ENCODE measurements at places on chromosomes 4 and X. TPM values are rescaled to one million over a fixed set of nuclear protein-coding genes. Genes with fewer than 3 reads are reported as not detected.

DNA sequence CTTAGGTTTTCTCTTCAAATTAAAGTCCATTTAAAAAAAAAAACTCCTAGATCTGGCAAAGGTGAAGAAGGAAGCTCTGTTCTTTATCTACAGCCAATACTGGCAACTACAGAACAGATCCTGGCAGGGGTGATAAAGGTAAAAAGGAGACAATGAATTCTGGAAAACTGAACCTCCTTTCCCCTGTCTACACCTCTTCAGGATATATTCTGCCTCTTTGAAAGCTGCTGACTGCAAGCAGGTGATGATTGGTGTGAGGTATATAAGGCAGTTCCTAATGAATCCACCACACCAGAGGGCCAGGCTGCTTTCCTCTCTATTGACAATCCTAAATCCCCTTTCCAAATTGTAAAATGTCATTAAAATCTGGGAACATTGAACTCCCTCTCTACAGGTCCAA is 370.1 kb downstream of the PPP3CA start:
- no peak for DNase-seq

GRCh38 chr4:66186095-66186494 is 515.8 kb upstream of the EPHA5 start:
- no peak for DNase-seq

The NUDT10 gene
- total RNA-seq = not detected

GRCh38 chr4:102322736-102323135 is 22.5 kb downstream of the SLC39A8 start:
- DNase-seq = no peak

GRCh38 chr4:83196921-83197320 is 82.4 kb upstream of the PLAC8 start:
- DNase-seq = no peak

GRCh38 chrX:53639257-53639656 is 47.3 kb downstream of the HUWE1 start:
- no peak for DNase-seq

DNA sequence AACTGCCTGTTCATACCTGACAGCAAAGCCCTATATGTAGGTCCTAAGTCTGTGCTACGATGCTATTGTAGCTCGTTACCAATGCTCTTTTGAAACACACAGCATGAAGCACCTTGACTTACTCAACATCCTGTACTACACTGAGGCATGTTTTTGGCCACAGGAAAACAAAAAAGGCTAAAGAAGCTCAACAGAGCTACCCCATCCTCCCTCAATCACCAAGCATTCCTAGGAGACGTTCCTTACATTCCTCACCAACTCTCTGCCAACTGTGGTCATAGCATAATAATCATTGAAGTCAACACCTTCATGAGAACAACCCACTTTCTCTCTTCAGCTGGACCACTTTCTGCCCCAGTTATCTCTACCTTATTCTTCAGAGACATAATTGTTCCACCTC is 73.7 kb upstream of the SLC25A43 start:
- no peak for DNase-seq

DNA sequence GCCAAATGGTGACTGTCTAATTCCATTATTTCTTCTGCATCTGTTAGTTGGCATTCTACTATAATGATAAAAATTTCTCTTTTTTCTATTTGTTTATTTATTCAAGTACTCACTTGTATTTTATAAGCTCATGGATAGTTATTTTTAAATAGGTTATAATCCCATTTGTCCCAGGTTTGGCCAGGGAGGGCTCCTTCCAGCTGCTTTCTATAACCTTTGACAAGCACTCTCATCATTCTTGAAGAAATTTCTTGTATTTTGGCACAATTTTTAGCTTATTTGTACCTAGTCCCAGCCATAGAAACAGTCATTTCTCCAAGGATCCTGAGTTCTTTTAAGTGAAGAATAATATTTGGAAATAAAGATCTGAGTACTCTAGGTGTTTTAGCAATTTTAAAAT is 1038.6 kb upstream of the AGA start:
- DNase-seq = no peak

GRCh38 chrX:87664381-87664780 is 146.8 kb downstream of the KLHL4 start:
- DNase-seq = no peak

DNA sequence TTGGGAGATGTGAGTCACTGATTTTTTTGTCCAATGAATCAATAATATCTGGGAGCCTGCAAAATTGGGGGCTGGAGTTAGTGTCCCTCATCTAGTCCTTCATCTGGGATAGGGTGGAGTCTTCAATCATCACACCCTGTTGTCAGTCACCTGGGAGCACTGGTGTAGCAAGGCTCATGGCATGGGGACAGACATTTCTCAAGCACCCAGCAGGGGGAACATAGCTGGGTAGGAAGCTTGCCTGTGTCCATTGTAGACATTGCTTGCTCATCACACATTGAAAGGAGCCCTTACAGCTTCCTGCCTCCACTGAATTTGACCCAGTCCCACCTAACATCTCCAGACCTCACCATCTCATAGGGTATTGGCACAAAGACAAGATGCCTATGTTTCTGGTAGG is 61.2 kb downstream of the SEL1L3 start:
- DNase-seq = no peak

The RNF128 gene
- 5.8 TPM for total RNA-seq

DNA sequence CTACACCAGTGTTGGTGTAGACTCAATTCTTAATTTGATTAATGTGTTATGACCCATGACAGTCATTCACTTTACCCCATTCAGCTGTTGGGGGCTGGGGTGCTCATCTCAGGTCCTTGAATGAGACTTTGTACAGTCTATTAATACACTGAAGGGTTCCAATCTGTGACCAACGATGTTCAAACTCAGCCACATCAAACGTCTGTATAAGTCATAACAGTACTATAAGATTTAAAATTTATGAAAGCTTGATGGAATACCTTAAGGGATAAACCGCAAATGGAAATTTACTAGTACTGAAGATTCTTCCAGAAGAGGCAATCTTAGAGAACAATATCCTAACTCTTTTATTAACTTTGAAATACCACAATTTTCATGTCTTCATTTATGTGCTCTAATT is 33.7 kb downstream of the REST start:
- no peak for DNase-seq

DNA sequence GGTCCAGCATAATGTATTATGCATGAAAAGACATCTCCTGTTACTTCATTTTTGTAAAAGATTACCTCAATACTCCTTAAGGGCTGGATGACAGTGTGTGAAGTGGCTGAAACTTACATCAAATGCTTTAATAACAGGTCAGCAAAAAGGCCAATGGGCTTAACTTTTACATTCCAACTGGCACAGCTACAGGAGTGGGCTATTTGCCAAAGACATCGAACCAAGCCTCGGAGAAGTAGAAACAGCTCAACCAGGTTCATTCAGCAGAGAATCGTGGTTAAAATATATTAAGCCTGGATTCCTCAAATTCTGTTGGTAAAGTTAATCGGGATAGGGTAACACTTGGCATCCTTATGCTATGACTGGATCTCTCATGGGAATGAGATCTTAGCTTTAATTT is 639.7 kb downstream of the TRIML1 start:
- no peak for DNase-seq

The F11 gene
- not detected for total RNA-seq

The RBMXL3 gene
- not detected for total RNA-seq

The FGFR3 gene
- 31.7 TPM for total RNA-seq

DNA sequence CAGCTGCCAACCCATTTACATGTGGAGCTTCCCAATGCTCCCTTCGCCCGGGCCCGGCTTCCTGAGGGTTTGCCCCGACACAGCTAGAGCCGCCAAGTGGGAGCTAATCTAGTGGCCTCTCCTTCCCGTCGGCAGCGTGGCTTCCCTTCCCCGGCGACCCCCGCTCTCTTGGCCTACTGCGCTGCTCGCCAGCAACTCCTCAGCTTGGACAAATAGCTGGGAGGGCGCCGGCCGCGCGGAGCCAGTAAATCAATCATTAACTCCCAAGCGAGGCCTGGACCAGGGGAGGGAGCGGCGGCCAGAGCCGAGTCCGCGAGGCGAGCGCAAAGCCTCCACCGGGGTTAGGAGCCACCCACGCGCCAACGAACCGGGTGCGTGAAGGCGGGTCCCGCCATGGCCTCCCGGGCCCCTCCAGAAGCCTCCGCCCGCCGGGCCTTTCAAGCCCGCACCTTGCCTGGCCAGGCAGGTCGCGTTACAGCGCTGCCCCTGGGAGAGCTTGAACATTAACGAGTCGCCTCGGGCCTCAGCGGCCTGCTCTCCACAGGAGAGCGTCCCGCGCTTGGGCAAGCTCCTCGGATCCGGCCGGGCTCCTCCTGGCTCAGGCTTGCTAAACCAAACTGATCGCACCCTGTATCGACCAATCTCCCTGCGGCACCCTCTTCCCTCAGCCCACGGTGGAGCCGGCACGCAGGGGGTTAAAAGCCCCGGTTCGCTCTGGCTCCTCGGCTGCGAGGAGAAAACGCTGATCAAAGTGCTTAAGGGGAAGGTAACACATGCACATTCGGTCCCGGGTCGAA is 10.6 kb upstream of the BCOR start:
- no peak for DNase-seq

GRCh38 chr4:184805462-184806228 is 20.1 kb downstream of the ACSL1 start:
- DNase-seq = no peak

DNA sequence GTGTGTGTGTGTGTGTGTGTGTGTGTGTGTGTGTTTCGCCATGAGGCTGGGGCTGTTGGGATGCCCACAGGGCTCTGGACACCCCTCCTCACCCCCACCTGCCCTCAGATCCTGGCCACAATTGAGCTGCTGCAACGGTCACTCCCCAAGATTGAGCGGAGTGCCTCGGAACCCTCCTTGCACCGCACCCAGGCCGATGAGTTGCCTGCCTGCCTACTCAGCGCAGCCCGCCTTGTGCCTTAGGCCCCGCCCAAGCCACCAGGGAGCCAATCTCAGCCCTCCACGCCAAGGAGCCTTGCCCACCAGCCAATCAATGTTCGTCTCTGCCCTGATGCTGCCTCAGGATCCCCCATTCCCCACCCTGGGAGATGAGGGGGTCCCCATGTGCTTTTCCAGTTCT is 10.2 kb downstream of the ARAF start:
- DNase-seq = no peak

The IL15 gene
- total RNA-seq = 1.2 TPM

DNA sequence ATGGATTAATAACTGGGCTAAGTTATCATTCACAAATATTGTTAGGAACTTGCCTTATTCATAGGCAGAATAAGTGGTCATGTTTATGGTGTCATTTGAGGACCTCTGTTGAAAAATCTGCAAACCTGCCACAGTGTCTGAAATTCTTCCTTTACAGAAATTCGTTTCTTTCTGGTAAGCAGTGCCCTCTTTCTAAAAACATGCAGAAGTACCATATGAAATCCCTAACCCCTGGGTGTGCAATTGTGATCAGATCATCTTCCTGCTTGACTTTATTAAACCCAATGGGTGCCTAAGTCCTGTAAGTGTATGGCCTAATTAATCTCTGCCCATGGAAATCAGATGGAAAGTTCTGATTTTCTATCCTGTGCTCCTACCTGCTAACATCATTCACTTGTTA is 4.4 kb upstream of the HTATSF1 start:
- no peak for DNase-seq

DNA sequence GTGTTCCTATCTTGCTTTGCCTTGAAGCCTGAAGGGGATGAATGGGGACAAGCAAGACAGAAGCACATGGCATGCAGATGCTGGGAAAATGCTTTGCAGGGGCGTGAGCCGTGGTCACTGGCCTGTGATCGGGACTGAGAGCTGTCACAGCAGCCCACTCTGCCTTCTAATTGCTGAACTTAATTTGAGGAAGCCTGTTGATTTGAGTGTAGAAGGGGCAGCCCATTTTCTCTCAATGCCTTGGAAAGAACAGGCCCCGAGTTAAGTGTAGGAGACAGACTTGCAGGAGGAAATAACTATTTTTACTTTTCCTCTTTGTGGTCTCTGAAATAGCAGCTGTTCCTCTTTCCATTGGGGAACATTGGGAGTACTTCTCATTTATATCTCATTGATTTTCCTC is 26.1 kb upstream of the TBC1D1 start:
- no peak for DNase-seq

DNA sequence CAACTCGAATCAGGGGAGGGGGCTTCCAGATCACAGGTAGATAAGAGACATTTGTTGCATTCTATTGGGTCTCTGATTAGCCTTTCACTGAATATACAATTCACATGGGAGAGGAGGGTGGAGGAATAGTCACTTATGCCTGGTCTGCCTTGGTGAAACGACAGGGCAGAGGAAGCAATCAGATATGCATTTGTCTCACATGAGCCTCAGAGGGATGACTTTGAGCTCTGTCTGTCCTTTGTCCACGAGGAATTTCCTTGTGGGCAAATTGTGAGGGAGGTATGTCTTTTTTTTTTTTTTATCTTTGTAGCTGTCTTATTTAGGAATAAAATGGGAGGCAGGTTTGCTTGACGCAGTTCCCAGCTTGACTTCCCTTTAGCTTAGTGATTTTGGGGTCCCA is 28.5 kb upstream of the TMSB4X start:
- no peak for DNase-seq

The GYPE gene
- total RNA-seq = not detected

DNA sequence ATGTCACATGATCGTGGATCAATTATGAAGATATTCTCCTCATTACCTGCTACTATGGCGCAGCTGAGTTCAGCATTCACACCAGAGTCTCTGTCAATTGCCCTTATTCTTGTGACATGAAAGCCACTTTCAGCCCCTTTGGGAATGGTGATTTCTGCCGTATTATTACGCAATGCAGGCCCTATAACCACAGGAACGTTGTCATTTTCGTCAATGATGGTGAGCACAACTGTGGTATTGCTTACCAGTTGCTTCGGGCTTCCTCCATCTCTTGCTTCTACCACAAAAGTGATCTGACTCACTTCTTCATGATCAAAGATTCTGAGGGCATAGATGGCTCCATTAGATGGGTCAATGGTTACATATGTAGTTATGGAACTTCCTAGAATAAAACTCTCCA is 2.1 kb downstream of the PCDH18 start:
- no peak for DNase-seq

The STS gene
- total RNA-seq = 0.54 TPM

- DNase-seq = no peak
Observed at GRCh38 chr4:88230461-88230891, 53.9 kb downstream of the PPM1K start.

DNA sequence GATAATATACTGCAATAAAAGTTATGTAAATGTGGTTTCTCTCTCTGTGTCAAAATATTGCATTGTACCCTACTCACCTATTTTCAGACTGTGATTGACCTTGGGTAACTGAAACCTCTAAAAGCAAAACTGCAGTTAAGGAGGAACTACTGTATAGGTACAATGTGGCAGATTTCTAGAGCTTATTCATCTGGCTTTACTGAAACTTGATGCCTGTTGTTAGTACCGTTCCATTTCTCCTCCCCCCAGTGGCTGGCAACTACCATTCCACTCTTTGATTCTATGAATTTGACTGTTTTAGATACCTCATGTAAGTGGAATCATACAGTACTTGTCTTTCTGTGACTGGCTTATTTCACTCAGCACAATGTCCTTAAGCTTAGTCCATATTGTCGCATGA is 61.9 kb downstream of the HOPX start:
- no peak for DNase-seq

The UGT2A3 gene
- total RNA-seq = not detected

DNA sequence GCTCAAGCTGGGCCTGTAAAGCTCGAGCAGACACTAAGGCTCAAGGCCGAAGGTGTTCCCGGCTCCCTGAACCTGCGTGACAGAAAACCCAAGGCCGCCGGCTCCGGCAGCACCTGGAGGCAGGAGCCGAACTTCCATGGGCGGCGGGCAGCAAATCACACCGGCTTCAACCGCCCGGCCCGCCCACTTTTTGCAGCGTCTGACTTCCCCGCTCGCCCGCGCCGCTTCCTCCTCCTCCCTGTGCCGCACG is 940 bp upstream of the NSD2 start:
- peak; percentile 73 for DNase-seq

GRCh38 chr4:108953941-108954340 is 191.1 kb upstream of the ETNPPL start:
- no peak for DNase-seq

The DCAF8L2 gene
- total RNA-seq = not detected

The SLC2A9 gene
- total RNA-seq = 2.2 TPM

Measured in HCT116 (cell line).